Activated CD8-positive, alpha-beta T cell treated with anti-CD3 and anti-CD28 coated beads, Interleukin-2, amount 10 ng/mL, durations not matched to agents 7 days and 5 days (primary cell): ENCODE measurements at places on chromosomes 12 and 14. TPM values are rescaled to one million over a fixed set of nuclear protein-coding genes. Genes with fewer than 3 reads are reported as not detected.

Gene PTPRQ
- total RNA-seq = not detected

Gene MSI1
- not detected for total RNA-seq

DNA sequence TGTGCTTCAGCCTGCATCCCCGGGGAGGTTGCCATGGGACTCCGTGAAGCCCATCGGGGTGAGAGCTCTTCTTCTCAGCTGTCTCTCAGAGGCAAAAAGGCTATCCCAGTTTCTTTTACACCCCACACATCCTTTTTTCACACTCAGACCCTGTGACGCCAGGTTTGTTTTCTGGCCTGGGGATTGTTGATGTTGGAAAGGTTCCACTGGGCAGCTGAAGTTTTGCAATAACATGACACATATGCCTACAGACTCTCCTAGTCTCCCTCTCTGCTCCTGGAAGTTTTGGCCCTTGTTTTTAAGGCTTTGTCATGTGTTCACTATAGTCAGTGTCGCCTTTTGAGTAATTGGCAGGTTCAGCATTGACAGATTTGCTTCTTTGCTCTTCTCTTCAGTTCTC, 118.6 kb downstream of the SMOC1 start:
- no peaks in the 10 kb centered on the region for H3K4me1 ChIP-seq
- no peak overlapping the region for H3K27ac ChIP-seq
- peaks cover 12% of the 10 kb centered on the region for H3K27me3 ChIP-seq
- no peaks in the 10 kb centered on the region for H3K36me3 ChIP-seq

DNA sequence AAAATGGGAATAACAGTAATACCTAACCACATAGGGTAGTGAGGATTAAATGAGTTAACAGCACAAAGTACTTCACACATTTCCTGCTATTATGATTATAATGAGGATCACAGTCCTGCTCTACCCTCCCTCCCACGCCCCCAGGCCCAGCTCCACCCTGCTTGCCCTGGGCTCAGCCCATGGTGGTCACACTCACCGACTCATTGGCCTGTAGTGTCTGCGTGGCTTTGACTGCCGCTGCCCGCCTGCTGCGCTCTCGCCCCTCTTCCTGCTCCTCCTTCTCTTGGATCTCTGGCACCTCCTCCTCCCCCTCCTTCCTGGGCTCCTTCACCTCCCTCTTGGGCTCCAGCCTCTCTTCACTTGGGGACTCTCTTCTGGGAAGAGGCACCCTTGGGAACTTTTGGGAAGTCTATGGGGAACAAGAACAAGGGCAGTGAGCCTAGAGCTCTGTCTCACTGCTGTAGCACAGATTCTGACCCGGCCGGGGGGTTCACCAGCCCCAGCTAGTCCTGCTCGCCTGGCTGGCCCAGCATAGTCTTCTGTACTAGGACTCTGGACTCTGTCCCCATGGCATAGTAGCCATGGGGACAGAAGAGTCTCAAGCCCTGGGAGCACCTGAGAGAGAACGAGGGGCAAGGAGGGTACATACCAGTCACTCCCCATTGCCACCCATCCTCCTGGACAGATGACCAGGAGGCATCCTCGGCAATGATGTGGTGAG, 7.1 kb upstream of the PNMA1 start:
- no peak for DNase-seq
- H3K27me3 ChIP-seq = no peaks in the 10 kb centered on the region

GRCh38 chr12:66467932-66468331, 165.6 kb downstream of the HELB start:
- H3K4me3 ChIP-seq = no peak overlapping the region
- DNase-seq = no peak
- H3K27me3 ChIP-seq = no peaks in the 10 kb centered on the region
- no peaks in the 10 kb centered on the region for H3K4me1 ChIP-seq
- no peak overlapping the region for H3K27ac ChIP-seq

Gene DEGS2
- total RNA-seq = 0.39 TPM
